Frontal cortex (tissue), 4 donors: ENCODE measurements at places on chromosomes 7 and 10. TPM values are rescaled to one million over a fixed set of nuclear protein-coding genes. Genes with fewer than 3 reads are reported as not detected.

- DNase-seq: no peak
Observed at GRCh38 chr7:7438851-7439250, 96.8 kb downstream of the COL28A1 start.

DNA sequence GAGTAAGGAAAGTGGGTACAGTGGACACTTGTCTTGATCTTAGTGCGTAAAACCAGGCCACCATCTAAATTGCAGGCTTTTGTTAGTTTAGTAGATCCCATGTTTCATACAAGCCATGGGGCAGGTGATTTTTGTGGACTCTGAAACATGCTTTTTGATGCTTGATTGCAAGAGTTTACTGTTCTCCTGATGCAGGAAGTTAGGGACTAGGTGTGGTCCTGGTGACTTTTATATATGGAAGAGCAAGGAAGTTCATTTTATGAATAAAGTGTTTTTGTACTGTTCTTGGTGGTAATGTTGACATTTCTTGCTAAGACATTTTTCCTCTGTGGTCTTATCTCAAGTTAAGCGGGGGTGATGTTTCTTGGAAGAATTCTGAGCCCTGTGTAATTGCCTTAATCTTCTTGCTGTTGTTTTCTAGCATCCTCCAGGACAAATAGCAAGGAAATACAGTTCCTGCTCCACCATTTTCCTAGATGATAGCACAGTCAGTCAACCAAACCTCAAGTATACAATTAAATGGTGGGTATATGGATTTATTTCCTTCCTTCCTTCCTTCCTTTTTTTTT lies 89.0 kb upstream of the GJD4 start:
- DNase-seq: no peak

Gene SDK1
- total RNA-seq: 33.0 TPM

Gene WNT2
- 0.41 TPM for total RNA-seq

Gene DOCK4
- 70.9 TPM for total RNA-seq

Gene MYH16
- total RNA-seq: not detected

Gene SEC31B
- total RNA-seq: 3.7 TPM
